ENCODE measurements at places on chromosomes 5 and 9.

DNA sequence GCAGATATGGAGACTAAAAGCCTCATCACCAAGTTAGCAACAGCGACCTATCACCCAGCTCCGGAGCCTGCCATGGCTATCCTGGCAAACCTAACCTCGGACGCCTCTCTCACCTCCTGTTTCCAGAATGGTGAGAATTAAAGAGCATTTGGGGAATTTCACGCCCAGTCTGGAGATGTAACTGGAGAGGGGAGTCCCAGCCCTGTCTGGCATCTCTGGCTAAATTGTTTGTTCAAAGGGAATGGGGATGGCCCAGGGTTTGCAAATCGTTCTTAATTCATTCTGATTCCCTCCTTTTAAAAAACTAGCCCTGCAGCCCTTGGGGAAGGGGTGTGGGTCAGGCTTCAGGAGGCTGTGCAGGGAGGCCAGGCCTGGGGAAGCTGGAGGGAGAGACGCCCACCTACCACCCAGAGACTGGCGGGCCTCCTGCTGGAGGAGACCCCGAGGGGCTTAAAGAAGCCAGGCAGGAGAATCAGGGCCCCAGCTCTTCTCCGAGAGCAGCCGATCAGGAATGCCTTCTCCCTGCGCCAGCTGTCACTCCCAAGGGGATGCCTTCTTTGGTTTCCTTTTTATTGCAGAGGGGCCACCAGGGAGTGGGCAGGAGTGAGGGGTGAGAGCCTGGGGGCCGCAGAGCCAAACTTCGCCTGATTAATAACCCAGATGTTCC is 964 bp upstream of the COL5A1 start:
- no peak for DNase-seq

- DNase-seq, result peak; percentile 68
These were observed 172.1 kb upstream of the GAS1 start for GRCh38 chr9:87119328-87119881.

GRCh38 chr5:145056800-145057199 is 778.3 kb downstream of the PRELID2 start:
- DNase-seq, result peak; percentile 79

- DNase-seq, result no peak
These were observed 216.0 kb upstream of the ANKRD55 start for GRCh38 chr5:56449071-56449640.

DNA sequence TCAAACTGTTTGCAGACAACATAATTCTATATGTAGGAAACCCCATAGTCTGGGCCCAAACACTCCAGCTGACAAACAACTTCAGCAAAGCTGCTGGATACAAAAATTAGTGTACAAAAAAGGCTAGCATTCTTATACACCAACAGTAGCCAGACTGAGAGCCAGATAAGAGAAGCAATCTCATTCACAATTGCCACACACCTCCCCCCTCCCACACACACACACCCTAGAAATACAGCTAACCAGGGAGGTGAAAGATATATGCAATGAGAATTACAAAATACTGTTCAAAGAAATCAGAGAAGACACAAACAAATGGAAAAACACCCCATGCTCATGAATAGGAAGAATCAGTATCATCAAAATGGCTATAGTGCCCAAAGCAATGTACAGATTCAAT is 9.0 kb downstream of the MTREX start:
- no peak for DNase-seq

DNA sequence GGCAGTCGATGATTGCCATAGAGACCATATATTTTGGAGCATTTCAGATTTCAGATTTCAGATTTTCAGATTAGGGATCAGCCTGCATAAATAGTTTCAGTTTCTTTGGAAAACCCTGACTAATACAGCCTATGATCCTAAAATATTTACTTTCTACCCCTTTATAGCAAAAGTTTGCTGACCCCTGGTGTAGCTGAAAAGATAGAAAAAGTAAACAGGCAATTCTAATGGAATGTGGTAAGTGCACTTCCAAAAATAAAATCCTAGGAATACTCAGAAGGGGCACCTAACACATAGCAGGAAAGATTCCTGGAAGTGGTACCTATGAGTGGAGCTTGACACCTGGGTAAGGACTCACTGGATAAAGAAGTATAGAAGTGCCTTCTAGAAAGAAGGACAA is 34.5 kb downstream of the BAAT start:
- DNase-seq, result no peak

Measured in LHCN-M2 (cell line).